ENCODE measurements at places on chromosomes 16 and 17.
A peak's percentile ranks its signal among the peaks of the same experiment; 100 is the strongest.

DNA sequence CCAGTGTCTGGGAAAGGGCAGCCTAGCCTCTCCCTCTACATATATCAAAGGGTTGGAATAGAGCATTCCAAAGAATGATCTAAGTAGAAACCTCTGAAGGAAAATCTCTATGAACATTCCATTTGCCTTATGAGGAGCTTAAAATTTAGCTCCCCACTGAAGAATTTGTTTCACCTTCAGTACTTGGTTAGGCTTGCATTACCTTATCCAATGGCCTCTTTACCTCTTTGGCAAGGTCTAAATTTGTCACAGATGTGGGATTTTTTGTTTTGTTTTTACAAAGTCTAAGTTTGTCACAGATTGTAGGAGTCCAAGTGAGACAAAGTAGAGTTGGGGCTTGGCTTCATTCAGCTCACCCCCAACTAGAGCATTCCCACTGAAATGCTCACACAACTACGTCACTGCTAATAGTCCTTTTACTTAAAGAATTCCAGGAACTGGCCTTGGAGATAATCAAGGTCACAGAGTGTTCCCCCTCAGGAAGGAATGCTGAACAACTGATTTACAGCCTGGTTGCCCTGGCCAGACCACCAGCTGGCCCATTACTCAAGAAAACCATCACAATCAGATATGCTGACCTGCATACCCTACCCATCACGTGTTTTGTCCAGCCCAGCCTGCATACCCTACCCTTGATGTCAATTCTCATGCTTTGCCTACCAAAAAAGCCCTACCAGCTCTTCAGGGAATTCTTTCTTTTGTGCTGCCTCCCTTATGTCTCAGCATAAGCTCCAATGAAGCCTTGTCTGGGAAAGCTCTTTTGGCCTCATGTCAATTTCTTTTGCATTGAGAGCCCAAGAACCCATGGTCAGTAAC is 26.5 kb upstream of the PPM1D start:
- DNase-seq: no peak

GRCh38 chr17:49434821-49435670 is 20.4 kb upstream of the PHB1 start:
- DNase-seq: peak; percentile 79

DNA sequence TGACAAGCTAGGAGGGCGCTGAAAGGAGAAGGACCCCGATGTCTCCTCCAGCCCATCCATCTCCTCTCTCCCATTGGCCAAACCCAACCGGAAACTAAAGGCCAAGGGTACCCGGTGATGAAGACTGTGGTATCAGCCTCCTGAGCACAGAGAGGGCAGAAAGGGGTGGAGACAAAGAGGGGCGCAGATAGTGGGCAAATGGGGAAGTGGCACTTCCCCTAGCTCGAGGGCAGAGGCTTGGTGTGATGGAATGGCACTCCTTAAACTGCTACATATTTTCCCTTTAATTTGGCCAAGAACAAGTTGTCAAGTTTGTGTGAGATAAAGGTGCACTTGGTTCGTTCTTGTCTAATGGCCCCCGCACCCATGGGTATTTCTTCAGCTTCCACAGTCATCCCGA is 27.8 kb downstream of the IL4R start:
- no peak for DNase-seq

DNA sequence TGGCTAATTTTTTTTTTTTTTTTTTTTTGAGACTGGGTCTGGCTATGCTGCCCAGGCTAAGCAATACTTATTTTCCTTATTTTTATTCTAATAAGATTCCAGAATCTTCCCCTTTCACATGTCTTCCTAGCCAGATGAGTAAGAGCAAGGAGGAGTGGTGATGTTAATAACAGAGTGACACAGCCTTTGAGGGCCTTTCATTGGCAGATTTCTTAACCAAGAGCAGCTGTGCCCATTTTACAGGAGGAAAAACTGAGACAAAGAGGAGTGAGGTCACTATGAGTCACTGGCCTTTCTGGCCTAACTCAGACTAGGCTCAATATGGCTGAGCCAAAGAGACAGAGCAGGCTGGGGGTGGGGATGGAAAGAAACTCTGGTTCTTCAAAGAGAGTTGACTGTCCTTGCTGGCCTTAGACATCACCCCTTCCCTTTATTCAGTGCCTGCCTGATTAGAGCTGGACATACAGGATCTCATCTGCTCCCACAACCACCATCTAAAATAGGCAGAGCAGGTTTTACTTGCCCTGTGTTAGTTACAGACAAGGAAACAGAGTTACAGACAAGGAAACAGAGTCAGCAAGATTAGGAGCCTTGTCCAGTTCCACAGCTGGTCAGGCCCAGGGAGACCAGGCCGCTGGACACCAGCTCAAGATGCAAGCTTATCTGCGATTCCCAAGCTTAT is 50.0 kb upstream of the TOB1 start:
- DNase-seq: no peak

DNA sequence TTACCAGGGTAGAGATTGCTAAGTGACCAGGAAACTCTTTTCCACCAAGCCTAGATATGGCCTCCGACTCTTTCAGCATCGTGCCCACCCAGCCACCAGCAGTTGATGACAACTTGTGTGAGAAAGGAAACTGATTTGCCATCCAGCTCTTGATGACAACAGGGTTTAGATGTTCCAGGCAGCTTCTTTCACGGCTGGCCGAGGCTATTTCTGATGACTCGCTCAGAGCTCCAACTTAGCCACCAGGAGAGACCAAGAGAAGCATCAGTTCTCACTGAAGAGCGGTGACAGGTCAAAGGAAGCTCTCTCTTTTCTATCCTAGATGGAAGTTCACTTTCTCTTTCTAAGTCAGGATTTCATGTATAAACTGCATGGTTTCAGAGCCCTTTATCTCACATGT is 61.2 kb downstream of the MPHOSPH6 start:
- DNase-seq: no peak

DNA sequence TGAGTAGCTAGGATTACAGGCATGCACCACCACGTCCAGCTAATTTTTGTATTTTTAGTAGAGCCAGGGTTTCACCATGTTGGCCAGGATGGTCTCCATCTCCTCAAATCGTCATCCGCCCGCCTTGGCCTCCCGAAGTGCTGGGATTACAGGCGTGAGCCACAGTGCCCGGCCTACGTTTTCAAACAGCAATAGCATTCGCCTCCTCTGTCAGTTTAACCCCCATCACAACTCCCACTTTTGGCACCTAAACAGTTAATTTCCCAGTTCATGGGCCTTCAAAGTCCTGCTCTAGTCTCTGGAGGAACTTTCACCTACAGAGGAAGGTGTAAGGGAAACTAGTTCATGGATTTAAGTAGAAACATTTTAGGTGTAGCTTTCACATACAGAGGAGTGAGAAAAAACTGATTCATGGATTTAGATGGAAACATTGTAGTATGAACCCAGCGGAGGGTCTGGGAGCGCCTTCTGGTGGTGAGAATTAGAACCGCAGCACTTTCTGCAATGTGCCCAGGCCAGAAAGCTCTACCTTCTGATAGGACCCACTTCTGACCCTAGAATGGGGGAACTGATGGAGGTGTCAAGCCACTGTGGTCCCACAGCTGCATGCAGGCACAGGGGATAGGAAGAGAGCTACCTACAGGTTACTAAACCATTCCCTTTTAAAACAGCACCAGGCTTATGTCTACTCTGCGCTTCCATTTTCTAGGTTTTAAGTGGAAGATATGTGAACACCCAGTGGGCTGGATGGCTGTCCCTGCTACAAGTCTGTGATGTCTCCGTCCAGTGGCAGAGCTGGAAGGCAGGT is 12.0 kb upstream of the MEOX1 start:
- DNase-seq: peak; percentile 67

DNA sequence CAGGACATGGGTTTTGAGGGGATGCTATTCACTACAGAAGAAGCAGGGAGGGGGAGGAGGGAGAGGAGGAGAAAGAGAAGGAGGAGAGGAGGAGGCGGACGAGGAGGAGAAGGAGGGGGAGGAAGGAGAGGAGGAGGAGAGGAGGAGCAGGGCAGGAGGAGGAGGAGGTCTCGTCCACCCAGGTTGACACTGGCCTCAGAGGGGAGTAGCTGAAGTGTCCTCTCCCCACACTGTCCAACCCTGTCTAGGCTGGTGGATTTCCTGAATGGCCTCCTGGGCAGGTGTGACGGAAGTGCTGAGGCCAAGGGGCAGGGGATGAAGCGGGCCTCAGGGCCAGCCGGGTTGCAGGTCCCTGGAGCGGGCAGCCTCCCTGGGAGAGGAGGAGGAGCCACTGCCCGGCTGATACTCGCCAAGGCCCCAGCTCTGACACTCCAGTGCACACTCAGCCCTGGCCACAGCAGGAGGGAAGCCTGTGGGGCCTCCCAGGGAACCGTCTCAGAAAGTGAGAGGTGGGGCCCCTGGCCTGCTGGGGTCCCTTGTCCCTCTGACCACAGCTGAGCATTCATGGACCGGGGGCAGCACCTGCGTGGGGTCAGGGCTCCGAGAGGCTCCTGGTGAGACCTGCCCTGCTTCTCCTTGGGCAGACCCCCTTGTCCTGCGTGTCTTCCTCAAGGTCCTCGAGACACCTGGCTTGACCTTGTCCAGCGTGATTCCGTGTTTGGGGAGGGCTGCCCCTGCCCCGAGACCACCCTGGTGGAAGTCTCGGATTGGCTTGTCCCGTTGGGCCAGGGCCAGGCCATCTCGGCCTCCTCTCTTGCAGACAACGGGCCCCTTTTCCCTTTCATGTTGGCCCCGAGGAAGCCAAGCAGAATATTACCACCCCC is 200.6 kb upstream of the CIBAR2 start:
- DNase-seq: no peak

DNA sequence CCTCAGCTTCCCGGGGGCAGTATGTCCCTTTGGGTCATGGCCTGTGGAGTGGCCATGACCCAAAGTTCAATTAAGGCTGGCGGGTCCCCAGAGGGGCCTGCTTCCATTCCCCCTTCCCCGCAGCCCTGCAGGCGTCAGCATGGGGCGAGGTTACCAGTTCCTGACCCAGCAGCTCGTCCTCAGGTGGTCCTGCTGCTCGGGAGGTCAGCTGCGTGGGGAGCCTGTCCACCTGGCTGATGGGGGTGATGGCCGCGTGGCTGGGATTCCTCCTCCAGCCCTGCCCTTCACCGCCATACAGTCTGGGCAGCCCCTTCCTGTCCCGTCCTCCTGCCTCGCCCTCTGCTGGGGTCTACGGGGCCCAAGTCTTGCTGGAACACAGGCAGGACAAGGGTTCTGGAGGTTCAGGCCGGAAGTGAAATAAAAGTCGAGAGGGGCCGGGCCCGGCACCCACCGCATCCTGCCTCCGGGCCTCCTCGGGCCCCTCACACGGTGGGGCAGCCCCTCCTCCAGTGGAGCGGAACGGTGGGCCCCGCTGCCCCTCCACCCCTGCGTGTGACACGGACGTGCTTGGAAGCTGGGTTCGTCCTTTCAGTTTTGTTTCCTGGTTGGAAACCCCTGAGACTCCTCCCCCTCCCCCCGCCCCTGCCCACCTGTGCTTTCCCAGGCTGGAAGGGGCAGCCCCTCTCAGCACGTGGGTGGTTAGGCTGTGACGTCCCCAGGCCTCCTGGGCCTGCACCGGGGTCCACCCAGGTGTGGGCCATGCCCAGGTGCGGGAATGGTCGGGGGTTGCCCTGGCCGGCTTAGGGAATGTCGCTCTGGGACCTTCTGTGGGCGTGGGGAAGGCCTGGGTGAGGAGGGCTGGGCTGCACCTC is 6.8 kb downstream of the UBALD2 start:
- DNase-seq: no peak

DNA sequence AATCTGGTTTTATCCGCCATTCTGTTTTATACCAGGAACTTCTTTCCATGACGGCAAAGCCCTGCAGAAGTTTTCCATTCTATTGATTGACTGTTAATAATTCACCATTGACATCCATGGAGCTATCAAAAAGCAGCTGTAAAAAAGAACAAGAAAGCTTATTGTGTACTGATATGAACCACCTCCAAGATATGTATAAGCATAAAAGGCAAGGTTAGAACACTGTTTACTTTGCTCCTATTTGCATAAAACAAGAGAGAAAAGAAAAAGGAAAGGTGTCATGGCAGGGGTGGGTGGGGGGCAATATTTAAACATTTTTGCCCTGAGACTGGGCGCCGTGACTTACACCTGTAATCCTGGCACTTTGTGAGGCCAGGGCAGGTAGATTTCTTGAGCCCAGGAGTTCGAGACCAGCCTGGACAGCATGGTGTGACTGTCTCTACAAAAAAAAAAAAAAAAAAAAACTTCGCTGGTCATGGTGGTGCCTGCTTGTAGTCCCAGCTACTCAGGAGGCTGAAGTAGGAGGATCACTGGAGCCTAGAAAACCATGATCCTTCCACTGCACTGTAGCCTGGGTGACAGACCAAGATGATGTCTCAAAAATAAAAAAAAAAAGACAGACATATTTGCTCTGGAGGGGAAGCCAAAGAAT is 52.5 kb downstream of the TMEM114 start:
- DNase-seq: no peak

GRCh38 chr16:11755022-11755760 is 12.5 kb upstream of the TXNDC11 start:
- DNase-seq: no peak

- DNase-seq: no peak
Observed at GRCh38 chr16:48609652-48610029, 339 bp downstream of the N4BP1 start.

DNA sequence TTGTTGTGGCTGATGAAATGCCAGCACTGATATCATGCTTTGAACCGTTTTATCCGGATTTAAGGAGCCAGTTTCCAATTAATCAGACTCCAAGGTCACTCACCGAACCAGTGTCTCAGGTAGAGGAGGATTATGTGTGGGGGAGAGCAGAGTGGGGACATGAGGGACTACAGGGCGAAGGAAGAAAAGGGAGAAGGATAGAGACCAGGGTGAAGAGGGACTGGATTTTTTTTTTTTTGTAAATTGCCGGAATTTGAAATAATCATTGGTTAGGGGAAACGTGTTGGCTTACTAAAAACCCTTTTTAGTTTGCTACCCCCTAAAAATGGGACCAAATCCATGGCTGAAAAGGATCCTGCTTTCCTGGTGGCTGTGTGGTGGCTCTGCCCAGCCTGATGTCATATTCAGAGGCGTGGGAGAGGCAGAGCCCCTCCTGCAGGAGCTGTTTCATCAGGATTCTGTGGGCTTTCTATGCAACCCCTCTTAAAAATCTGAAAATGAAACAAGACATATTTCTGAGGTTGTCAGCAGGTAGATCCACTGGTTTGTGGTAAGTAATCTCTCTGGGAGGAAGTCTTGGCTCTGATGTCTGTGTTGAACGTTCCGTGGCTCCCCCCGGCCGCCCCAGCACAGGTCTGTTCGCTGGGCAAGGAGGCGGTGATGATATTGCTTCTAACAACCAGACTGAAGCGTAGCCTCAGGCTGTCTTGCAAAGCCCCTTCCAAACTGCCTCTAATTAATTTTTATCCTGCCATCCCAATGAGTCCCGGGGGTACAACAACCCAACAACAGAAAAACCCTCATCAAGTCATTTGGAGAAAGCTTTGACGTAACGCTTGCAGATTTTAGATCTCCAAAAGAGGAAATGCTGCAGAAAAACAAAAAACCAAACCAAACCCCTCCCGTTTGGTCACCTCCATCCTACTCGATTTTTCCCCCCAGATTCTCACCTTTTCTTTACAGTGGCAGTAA is 143.0 kb upstream of the ZFHX3 start:
- DNase-seq: no peak

- peak; percentile 60 for DNase-seq
Observed at GRCh38 chr17:57892820-57893595, 43.2 kb upstream of the MRPS23 start.

- no peak for DNase-seq
Observed at GRCh38 chr16:19874026-19874425, 10.6 kb downstream of the GPRC5B start.
